Stimulated activated CD4-positive, alpha-beta T cell treated with anti-CD3 and anti-CD28 coated beads, Interleukin-4, amount 100 ng/mL, for 1 hour (primary cell): ENCODE measurements at places on chromosomes 16 and 17.

GRCh38 chr16:11698271-11698689 lies 30.0 kb downstream of the SNN start:
- no peak for DNase-seq

DNA sequence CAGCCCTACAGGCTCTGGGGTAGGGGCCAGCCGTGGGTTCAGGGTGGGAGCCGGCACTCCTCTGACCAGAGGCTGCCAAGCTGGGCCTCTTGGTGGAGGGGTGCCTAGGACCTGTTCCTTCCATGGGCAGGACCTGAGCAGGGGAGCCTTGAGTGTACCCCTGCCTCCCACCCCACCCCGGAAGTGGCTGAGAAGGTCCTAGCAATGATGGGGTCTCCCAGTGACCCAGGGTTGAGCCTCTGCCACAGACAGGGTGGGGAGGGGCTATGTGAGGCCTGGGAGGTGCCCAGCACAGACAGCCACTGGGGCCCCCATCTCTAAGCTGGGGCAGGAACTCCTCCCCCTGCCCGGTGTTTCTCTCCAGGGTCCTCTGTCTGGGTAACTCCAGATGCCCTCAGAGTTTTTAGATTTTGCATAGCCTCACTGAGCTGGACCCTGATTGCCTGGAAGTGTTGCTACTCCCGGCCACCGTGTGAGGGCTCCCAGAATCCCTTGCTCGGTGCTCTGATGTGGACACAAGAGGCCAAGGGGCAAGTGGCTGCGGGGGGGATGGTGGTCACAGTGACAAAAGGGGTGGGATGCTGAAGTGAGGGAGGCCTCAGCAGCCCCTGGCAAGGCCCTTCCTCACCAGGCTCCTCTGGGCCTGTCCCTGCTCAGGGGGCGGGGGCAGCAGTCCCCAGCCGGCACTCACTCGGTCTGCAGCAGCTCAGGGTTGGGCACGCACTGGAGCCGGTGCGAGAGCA lies 6.4 kb upstream of the MTSS2 start:
- DNase-seq, result no peak

DNA sequence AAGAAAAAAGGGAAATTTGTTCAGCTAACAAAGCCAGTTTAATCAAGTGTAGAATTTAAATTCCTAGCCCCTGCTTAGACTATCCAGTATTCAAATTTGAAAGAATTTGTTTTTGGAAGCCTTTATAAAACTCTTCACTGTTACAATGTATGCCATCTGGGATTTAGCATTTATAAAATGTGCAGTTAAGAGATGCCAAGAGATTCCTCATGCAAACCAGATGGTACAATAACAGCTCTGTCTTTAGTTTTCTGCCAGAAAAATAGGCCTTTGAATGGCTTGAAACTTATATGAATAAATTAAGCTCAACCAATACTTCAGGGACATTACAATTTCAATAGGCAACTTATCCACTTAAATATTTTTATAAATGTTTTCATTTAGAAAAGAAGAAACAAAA lies 6.8 kb upstream of the ANKS4B start:
- no peak for DNase-seq

- DNase-seq, result no peak
These were observed 1.1 kb downstream of the METTL16 start for GRCh38 chr17:2510559-2510958.

- DNase-seq, result peak; percentile 74
These were observed 863 bp downstream of the LIMD2 start for GRCh38 chr17:63698886-63699637.

DNA sequence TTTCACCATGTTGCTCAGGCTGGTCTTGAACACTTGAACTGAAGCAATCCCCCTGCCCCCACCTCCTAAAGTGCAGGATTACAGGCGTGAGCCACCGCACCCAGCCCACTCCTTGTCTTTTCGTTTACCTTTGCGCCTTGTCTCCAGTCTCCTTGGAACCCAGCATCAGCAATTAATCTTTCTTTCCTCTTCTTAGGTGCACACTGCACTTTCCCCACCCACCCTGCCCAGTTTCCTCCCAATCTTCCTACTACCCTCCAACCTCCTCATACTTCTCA lies 1.5 kb upstream of the CLDN7 start:
- no peak for DNase-seq

- DNase-seq, result no peak
These were observed 56.0 kb downstream of the CYB561 start for GRCh38 chr17:63390090-63390489.
